Glomerular endothelial cell (primary cell): ENCODE measurements at places on chromosomes 13 and 19. TPM values are rescaled to one million over a fixed set of nuclear protein-coding genes. Genes with fewer than 3 reads are reported as not detected.
A peak's percentile ranks its signal among the peaks of the same experiment; 100 is the strongest.

DNA sequence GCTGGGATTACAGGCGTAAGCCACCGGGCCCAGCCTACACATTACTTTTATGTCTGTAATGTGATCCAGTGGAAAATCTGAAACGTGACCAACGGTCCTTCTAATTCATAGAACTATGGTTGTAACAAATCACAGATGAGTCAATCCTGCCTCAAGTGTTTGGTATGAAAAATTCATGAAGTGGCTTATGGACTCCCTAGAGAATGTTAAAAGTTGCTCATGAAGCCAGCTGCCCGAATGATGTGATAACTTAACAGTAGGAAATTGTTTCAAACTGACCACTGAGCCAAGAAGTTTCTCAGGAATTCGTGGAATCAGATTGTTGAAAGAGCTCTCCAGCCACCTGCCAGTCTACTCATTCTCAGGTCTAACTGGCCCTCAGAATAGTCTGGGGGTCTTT is 59.4 kb upstream of the FARP1 start:
- no peak for DNase-seq

DNA sequence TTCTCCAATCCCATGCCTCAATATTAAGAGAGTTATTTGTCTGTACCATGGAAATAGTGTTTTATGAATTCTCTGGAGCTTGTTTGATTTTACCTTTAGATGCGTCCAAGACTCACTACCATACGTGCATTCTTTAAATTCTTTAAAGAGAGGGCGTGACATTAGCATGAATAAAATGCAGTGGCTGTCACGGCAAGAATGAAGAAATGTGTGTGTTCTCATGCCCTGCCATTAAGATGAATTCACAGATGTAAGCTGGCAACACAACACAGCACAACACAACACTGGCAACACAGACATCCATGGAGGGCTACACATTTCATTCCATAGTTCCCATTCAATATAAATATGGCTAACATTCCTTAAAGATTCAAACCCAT is 213.4 kb downstream of the ENOX1 start:
- DNase-seq = no peak

ZNF296 gene
- total RNA-seq = 0.53 and 0.78 TPM in 2 replicates

DNA sequence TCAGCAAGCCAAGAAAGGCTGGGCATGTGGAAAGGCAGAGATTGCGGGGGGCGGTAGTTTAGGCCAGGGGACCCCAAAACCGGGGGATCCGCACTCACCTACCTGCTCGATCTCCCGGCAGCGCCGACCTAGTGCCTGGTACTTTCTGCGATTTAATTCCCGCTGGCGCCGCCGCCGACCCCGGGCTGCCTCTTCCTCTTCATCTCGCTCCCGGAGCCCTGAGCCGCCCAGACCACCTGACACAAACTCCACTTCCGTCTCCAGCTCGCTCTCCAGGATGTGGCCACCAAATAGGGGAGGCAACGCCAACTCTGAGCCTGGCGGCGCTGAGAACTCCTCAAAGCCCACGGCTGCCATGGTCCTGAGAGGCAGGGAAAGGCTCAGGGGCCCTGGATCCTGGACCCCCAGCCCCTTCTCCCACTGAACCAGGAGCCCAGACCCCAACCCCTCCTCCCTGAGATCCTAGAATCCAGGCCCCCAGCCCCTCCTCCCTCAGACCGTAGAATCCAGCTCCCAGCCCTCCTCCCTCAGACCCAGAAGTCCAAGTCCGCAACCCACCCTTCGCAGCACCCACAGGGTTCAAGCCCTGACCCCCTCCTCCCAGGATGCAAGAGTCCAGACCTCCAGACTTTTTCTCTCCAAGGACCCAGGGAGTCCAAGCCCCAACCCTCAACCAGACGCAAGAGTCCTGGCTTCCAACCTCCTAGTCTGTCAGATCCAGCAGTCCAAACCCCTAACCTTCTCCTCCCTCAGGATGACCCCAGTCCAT is 933 bp downstream of the TFPT start:
- no peak for DNase-seq

DNA sequence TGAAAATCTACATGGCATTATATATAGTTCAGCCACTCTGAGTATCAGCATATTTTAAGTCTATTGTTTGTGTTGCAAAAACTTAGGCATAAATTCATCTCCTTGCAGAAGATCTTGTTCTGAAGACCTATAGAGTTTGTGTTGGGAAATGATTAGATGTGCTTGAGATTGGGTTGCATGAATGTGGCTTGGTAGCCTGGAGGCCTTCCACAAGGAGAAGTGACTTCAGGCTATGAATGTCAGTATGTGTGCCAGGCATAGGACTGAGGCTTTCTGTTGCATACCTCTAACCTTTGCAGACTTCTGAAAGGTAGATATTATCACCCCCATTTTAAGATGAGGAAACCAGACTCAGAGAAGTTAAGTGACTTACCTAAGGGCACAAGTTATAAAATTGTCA is 188.6 kb downstream of the OLFM4 start:
- DNase-seq = no peak

GRCh38 chr13:101916775-101917474 is 464.4 kb downstream of the ITGBL1 start:
- no peak for DNase-seq

- no peak for DNase-seq
Observed at GRCh38 chr13:65063753-65064152, 2166.4 kb downstream of the PCDH9 start.

TICAM1 gene
- 12.0 and 16.7 TPM in 2 replicates for total RNA-seq

- no peak for DNase-seq
Observed at GRCh38 chr13:77370888-77371287, 44.0 kb upstream of the MYCBP2 start.

- DNase-seq = no peak
Observed at GRCh38 chr13:74683411-74683810, 549.2 kb upstream of the KLF12 start.

GRCh38 chr19:51541458-51542357 is 10.2 kb upstream of the SIGLEC6 start:
- no peak for DNase-seq

SLC10A2 gene
- not detected in 2 replicates for total RNA-seq

SIGLEC8 gene
- not detected in 2 replicates for total RNA-seq

DNA sequence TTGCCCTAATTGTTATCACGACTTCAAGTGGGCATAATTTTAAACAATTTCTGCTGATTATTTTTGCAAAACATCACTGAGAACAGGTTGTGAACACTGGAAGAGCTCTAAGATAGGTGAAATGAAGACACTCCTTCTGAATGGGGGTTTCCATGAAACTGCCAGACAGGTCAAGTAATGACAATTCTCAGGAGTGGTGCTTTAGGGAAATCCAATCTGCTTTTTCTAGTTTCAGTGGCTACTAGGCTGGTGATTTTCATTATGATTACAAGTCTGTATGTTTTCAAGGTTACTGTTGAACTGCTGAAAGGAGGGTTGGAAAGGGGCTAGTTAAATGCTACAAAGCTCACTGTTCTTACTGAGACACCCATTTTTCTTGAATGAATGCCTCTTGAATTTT is 1724.2 kb downstream of the PCDH9 start:
- no peak for DNase-seq

DNA sequence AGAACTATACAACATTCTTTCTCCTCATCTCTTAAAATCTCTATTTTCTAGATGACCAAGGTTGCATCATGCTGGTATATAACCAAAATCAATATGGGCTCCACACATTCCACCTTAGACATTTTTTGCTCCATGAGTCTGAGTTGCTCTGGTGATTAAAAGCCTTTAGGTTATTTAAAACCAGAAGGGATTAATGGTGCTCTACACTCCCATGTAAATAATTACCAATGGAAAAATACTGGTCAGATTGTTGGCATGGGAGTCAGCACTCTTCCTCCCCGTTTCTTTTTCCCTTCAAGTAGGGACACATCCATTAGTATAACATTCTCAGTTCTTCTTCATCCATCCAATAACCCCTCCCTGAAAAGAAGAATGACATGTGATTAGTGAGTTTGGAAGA is 747.7 kb downstream of the PCDH17 start:
- DNase-seq = no peak

GRCh38 chr19:17543986-17544385 is 11.5 kb upstream of the COLGALT1 start:
- no peak for DNase-seq

EIF3K gene
- total RNA-seq = 392 and 501 TPM in 2 replicates

MISP3 gene
- total RNA-seq = 0.41 and 0.78 TPM in 2 replicates

GRCh38 chr13:36966404-36966803 is 32.7 kb downstream of the ALG5 start:
- DNase-seq = no peak

GRCh38 chr13:37984357-37984756 is 114.8 kb upstream of the TRPC4 start:
- DNase-seq = no peak

GRCh38 chr13:39297664-39298171 is 259.5 kb downstream of the NHLRC3 start:
- DNase-seq = no peak

CATSPERD gene
- not detected in 2 replicates for total RNA-seq

- no peak for DNase-seq
Observed at GRCh38 chr13:23567906-23568460, 2.2 kb upstream of the TNFRSF19 start.

DNA sequence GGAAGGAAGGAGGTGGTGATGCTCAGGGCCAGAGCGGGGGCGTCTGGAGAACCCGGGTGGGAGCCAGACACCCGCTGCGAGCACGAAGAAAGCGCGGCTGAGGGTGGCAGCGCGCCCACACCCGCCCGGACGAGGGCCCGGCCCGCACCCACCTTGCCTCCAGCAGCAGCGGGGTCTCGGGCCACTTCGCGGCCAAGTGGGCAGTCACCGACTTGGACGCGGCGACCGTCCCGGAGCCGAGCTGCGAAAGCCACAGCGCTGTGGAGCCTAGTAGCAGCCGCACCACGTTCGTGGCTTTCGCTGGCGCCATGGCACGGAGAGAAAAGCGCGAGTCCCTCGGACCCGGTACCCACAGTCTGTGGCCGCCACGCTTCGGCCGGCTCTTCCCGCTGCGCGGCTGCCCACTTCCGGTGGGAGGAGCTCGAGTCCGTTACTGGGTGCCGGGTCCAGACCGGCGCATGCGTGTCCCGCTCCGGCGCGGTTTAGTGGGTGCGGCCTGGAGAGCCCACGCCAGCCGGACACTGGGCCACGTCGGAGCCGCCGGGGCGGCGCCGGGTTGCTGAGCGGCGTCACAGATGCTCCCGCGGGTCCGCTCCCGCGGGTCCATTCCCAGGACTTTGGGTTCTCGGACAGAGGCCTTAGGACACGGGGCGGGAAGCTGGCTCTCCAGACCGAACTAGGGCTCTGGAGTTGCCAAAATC is at the start of gene UGGT2:
UGGT2 (minus strand) TSS at position 399 of the 701 bp plus-strand sequence; CDS start at position 310, 89 bp downstream.
- peak; percentile 45 for DNase-seq

- DNase-seq = no peak
Observed at GRCh38 chr19:30062907-30063649, 121.0 kb downstream of the URI1 start.

DNA sequence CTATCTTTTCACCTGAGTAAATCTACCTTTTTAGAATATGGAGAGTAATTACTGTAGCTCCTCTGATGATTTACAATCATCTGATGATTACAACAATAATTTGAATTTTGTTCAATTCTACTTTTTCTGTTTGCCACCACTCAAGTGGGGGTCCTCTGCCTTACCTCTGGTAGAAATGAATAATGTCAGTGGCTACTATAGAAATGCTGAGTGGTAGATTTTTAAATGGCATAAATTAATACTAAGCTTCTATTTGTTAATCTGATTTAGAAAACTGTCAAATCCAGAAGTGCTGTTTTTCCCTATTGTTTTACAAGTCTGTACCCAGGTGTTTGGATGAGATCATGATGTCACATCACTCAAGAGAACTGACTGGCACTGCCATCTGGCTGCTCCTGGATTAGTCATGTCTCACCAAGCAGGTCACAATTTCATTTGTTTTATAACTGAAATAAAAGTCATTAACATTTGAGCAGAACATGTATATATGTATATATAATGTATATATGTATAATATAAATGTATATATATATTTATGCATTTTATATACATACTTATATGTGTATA is 494.8 kb downstream of the TBC1D4 start:
- no peak for DNase-seq

- no peak for DNase-seq
Observed at GRCh38 chr13:30618930-30619279, 1.2 kb downstream of the USPL1 start.

DNA sequence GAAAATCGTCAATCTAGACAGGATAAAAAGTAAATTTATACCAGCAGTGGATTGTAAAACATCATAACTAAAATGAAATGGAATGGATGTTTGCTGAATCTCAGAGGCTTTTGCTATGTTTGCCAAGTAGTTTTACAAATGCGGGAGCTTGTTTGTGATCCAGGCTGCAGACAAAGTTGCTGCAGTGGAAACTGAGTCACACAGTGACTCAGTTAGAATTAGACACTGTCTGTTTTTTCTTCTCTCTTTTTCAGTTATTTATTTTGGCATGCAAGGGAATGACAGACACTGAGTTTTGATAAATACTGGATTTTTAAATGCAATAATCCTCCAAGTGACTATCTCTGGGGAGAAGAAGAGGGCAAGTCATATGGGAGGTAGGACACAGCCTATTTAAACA is 4.6 kb upstream of the PNMA8A start:
- DNase-seq = no peak

- no peak for DNase-seq
Observed at GRCh38 chr19:48210005-48210404, 39.5 kb downstream of the ZSWIM9 start.
